ENCODE measurements at places on chromosomes 1 and 21.

GRCh38 chr1:89794406-89794805 is 26.4 kb upstream of the LRRC8D start:
- H3K36me3 ChIP-seq: no peaks in the 10 kb centered on the region
- no peaks in the 10 kb centered on the region for H3K4me1 ChIP-seq

DNA sequence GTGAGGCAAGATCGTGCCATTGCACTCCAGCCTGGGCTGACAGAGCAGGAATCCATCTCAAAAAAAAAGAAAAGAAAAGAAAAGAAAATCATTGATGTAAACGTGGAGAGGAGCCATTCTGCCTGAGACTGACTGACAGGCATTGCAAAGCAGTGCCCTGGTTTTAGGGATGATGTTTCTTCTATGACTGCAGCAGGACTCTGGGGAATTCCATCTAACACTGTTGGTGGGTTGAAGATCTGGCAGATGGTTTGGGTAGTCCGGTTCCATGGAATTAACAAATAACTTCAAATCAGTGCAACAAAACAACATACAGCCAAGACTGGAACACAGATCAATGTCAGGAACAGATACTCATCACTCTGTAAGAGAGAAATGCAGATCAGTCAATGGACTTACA is 17.8 kb upstream of the LAMC2 start:
- no peaks in the 10 kb centered on the region for H3K27me3 ChIP-seq
- no peak for DNase-seq
- H3K36me3 ChIP-seq: no peaks in the 10 kb centered on the region
- no peak overlapping the region for H3K27ac ChIP-seq

DNA sequence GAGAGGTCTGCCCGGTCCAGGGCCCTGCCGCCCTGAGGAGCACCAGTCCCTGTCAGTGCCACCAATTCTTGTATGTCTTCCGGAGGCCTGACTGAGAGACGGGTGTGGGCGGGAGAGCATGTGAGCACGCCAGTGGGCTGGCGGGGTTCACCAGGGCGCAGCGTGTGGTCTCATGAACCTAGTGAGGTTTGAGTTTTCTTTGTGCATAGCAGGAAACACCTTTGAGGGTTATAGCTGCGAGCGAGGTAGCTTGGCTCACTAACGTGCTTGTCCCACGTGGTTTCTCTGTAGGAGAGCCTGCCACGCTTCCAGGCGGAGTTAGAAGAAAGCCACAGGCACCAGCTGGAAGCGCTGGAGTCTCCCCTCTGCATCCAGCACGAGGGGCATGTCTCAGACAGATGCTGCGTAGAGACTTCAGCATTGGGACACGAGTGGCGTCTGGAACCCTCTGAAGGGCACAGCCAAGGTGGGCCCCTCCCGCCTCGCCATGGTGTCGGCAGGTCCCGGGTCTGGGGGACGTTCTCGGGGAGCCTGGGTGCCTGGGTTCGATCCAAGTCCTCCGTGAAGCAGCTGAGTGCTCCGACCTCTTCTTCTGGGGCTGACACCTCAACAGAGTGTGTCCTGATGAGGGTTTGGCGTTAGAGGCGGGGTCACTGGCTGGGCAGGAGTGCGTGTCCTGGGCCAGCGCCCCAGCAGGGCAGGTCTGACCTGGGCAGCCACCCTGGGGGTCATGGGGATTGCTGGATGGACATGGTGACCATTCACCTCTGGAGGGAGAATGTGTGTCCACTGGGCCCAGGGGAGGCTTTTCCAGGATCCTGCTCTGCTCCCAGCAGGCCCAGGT is 31.4 kb downstream of the PCNT start:
- H3K27me3 ChIP-seq: no peaks in the 10 kb centered on the region

DNA sequence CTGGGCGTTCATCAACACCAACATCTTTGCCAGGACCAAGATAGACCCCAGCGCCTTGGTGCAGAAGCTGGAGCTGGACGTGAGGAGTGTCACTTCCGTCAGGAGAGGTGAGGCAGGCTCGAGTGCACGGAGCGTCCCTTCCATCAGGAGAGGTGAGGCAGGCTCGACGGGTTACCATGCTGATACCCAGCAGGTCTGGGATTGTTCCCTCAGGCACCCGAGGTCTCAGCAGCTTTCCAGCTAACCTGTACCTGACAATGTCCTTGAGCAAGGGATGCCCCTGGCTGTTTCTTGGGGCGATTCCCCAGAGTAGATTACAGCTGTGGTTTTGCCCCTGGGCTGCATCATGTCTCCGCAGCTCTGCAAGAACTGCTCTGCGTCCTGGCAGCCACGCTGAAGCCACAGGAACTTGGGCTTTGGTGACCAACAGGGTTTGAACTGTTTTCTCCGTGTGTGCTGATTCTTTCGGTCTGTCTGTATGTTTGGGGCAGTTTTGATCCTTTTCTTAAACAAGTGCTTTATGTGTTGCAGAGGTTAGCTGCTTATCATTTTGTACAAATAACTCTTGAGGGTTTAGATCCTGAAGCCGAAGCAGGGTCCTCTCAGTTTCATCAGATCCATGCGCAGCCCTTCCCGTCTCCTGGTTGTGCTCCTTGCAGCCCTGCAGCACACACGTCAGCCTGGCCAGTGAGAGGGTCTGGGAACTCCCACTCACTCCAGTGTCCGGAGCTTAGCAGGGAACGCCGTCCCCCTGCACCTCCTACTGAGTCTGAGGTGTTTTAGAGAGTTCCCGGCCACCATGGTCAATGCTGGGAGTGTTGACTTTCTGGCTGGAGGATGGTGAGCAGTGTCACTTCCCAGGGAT is 4.1 kb downstream of the SLX9 start:
- H3K27ac ChIP-seq: no peak overlapping the region
- peaks cover 45% of the 10 kb centered on the region for H3K36me3 ChIP-seq
- no peak overlapping the region for H3K4me3 ChIP-seq
- peak; percentile 52 for DNase-seq

- no peak overlapping the region for H3K27ac ChIP-seq
- H3K27me3 ChIP-seq: no peaks in the 10 kb centered on the region
- no peak for DNase-seq
- H3K36me3 ChIP-seq: no peaks in the 10 kb centered on the region
Measured at GRCh38 chr21:27715131-27715530, 748.2 kb upstream of the ADAMTS5 start.

- peak overlapping the region; percentile 69 for H3K27ac ChIP-seq
- DNase-seq: no peak
Measured at GRCh38 chr21:37207441-37208009, 59.6 kb downstream of the VPS26C start.

DNA sequence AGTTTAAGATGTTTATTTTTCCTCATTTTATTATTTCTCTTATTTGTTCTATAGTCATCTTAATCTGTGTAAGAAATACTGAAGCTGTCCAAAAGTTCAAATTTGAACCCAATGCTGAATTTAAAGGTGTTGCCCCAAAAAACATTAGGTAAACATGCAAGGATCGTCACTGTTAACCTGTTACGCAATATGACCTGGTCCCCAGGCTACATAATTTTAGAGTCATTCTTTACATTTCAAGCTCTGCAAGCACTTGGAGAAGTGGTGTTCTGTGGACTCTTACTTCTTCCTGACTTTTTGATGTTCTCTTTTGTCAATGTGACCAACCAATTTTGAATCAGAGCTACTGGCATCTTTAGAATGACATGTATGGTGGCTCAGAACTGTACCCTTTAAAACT is 106.0 kb downstream of the CLIC6 start:
- no peak overlapping the region for H3K4me3 ChIP-seq
- H3K4me1 ChIP-seq: no peaks in the 10 kb centered on the region
- no peak overlapping the region for H3K27ac ChIP-seq
- H3K27me3 ChIP-seq: no peaks in the 10 kb centered on the region

GRCh38 chr1:48680411-48681035 is 96.2 kb downstream of the BEND5 start:
- no peak overlapping the region for H3K27ac ChIP-seq
- peaks cover 5% of the 10 kb centered on the region for H3K27me3 ChIP-seq
- no peak for DNase-seq
- peaks cover 4% of the 10 kb centered on the region for H3K4me1 ChIP-seq

- H3K27ac ChIP-seq: no peak overlapping the region
- H3K36me3 ChIP-seq: no peaks in the 10 kb centered on the region
- H3K27me3 ChIP-seq: no peaks in the 10 kb centered on the region
- no peaks in the 10 kb centered on the region for H3K4me1 ChIP-seq
Measured at GRCh38 chr1:163361123-163361934, 39.6 kb downstream of the NUF2 start.

GRCh38 chr1:150995896-150996295 is 10.8 kb downstream of the MINDY1 start:
- peaks cover 40% of the 10 kb centered on the region for H3K36me3 ChIP-seq
- peaks cover 15% of the 10 kb centered on the region for H3K4me1 ChIP-seq
- H3K4me3 ChIP-seq: no peak overlapping the region
- H3K27me3 ChIP-seq: no peaks in the 10 kb centered on the region
- H3K27ac ChIP-seq: peak overlapping the region; percentile 76

- H3K27me3 ChIP-seq: no peaks in the 10 kb centered on the region
- no peak overlapping the region for H3K27ac ChIP-seq
- no peak for DNase-seq
Measured at GRCh38 chr1:184438363-184438762, 51.5 kb downstream of the C1orf21 start.

DNA sequence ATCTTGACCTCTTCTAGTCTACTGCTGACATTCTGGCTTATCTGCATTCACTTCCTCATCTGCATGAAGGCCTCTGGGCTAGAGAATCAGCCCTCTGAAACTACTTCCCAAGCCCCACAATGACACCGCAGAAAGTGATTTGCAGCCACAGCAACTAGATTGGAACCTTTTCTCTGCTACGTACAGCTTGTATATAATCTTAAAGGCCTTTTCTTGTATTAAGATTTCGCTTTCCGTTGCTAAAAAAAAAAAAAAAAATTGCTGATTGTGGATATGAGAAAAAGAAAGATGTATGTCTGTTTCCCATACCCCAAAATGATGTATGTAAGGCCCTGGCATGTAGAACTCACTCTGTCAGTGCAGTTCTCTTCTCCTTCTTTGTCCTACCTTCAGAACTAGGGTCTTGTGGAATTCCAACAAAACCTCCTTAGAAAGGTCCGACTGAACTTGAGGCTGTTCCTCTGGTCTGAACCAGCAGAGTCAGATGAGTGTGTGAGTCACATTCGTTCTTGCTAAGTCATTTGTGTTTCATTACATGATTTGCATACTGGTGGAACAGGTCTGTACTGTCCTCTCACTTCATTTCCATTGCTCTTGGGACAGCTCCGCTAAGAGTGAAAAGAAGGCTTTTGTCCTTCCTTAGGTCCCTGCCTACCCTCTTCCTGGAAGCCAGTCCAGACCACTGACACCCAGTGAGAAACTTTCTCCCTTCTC is 62.7 kb downstream of the PLPP3 start:
- H3K36me3 ChIP-seq: peaks cover 19% of the 10 kb centered on the region
- H3K4me3 ChIP-seq: no peak overlapping the region
- peak overlapping the region; percentile 71 for H3K27ac ChIP-seq
- H3K4me1 ChIP-seq: peaks cover 42% of the 10 kb centered on the region
- no peaks in the 10 kb centered on the region for H3K27me3 ChIP-seq

DNA sequence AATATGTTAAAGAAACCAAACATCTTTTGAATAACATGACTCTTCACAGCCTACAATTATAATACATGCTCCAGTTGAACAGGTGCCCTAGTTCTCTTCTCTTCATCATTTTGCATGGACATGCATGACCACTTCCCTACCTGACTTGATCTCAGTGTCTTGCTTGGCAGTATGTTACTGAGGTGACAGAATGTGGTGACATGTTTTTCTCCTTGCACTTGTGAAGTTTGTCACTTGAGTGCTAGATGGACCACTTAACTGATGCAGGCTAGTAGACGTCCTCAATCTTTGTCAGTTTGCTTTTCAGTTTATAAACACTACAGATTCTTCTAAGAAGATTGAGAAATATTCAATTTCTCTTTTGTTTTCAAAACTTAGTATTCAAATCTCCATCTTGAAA is 10.1 kb upstream of the KRTAP13-2 start:
- no peak overlapping the region for H3K4me3 ChIP-seq
- no peaks in the 10 kb centered on the region for H3K27me3 ChIP-seq
- no peaks in the 10 kb centered on the region for H3K36me3 ChIP-seq
- H3K4me1 ChIP-seq: no peaks in the 10 kb centered on the region
- no peak overlapping the region for H3K27ac ChIP-seq
- no peak for DNase-seq

DNA sequence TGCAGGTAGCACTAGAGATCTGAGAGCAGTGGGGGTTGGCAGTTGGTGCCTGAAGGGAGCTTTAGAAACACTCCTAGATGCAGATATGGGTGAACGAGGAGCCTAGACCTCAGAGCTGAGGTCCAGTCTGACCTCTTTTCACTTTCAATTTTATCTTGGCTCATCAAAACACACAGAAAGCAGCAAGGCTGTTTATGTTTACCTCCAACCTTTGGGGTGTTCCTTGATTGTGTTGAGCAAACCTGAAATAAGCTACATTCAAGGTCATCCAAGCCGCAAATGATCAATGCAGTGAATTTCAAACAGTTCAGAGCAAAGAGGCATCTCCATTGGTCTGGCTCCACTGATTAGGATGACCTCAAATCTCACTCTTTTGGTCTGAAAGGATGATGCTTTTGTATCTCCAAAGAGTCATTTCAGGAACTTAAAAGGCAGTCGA is 1.3 kb downstream of the LY9 start:
- no peak overlapping the region for H3K27ac ChIP-seq
- no peak for DNase-seq
- no peaks in the 10 kb centered on the region for H3K36me3 ChIP-seq
- H3K27me3 ChIP-seq: no peaks in the 10 kb centered on the region
- H3K4me1 ChIP-seq: no peaks in the 10 kb centered on the region
- H3K4me3 ChIP-seq: no peak overlapping the region

DNA sequence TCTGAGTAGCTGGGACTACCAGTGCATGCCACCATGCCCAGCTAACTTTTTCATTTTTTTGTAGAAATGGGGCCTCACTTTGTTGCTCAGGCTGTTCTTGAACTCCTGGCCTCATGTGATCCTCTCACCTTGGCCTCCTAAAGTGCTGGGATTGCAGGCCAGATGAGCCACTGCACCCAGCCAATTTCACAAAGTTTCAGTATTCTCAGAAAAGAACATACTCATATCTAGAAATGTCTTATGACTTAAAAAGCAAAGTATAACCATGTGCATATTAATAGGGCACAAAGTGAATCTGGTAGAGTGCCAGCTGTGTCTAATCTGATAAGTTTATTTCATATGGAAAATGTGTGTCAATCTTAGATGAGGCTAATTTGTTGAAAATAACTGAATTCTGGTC is 87.5 kb upstream of the CACYBP start:
- DNase-seq: no peak
- H3K27ac ChIP-seq: no peak overlapping the region
- H3K36me3 ChIP-seq: no peaks in the 10 kb centered on the region
- H3K4me1 ChIP-seq: no peaks in the 10 kb centered on the region
